Right ventricle myocardium inferior (tissue), 1 donor: ENCODE measurements at places on chromosomes 4 and X.
A peak's percentile ranks its signal among the peaks of the same experiment; 100 is the strongest.

DNA sequence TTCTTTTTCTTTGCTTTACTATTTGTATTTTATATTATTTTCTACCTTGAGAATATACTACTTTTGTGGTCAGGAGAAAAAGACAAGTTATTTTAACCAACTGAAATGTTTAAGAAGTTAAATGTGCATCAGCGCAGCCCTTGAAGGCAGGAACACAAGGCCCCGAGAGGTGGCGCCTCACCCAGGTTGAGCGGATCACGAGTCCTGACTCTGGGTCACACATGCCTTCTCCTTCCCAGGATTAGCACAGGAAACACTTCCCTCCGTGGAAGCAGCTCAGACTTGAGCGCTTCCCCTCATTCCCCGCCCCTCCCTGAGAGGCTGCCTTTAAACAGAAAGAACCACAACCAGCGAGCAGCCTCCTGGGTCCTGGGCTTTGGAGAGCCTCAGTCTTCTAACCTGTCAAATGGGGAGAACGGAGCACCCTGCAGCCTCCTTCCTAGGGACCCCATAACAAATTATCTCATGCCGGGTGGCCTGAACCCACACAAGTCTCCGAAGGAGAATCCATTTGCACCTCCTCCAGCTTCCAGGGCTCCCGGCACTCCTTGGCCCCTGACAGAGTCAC, 217.6 kb downstream of the AFAP1 start:
- peak; percentile 61 for DNase-seq

DNA sequence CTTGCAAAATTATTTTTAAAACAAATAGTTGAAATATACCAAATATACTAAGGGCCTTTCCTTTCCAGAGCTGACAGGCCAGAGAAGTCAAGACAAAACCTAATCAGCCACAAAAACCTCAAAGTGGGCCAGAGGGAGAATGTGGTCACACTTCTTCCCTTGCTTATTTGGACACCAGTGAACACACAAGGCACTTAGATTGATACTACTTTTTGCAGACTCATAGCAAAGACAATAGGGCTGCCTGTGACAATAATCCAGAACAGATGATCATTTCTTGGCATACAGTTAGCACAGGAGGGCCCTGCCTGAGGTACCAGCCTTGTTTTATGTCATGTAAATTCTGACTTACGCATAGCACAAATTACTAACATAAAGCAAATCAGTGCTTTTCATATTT, 215.7 kb upstream of the NEIL3 start:
- no peak for DNase-seq

GRCh38 chr4:39899291-39899690, 78.4 kb downstream of the PDS5A start:
- no peak for DNase-seq

DNA sequence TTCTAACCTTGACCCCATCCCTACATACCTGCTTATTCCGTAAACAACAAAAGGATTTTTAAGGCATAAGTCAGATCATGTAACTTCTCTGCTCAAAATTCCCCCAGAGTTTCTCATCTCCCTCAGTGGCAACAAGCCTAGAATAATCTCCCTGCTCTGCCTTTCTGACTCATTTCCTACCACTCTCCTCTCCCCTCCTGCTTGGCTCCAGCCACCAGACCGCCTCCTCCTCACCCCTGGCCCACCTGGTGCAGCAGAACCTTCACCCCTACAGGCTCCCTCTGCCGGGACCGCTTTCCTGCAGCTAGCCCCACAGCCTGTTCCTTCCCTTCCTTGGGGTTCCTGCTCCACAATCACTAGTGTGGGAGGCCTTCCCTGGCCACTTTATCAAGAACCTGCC, 32.1 kb downstream of the TSPAN5 start:
- DNase-seq = no peak

DNA sequence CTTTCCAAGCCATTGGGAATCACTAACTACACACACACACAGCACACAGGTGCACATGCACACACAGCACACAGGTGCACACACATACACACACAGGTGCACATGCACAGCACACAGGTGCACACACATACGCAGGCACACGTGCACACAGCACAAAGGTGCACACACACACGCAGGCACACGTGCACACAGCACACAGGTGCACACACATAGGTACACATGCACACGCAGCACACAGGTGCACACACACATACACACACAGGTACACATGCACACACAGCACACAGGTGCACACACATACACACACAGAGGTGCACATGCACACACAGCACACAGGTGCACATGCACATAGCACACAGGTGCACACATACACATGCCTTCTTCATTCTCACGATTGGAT, 80.9 kb downstream of the HMX1 start:
- DNase-seq = no peak

GRCh38 chr4:168248176-168248710, 70.3 kb downstream of the DDX60 start:
- no peak for DNase-seq

- DNase-seq = peak; percentile 49
These were observed 76.0 kb downstream of the ABLIM2 start for GRCh38 chr4:8082517-8083055.

DNA sequence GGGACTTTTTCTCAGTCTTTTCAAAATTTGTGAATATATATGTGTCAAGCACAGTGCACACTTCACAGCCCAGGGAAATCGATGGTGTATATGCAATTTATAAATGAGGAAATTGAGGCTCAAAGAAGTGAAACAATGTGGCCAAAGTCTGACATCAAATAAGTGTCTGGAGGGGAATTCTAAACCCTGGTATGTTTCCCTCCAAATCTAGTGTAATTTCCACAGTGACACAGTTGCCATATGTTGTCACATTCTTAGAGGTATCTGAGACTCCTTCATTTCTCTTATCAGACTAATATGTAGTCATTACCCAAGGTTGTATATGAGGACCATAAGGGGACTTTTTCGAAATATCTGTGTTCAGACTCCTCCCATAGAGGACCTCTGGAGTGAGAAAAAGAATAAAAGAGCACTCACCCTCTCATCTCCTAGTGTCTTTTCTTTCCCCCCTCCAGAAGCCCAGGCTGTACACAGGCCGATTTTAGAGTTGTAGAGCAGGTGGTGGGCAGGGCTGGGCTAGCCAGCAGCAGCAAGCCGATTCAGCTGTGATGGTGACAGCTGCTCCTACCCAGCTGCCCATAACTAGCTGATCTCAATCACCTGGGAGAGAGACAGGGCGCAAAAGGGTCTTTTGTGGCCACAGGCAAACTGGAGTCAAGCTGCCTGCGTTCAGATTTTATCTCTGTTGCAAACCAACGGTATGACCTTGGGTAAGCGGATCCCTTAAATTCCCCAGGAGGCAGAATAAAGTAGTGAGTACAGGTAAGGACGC, 55.1 kb downstream of the CLCN5 start:
- no peak for DNase-seq

GRCh38 chr4:185323606-185324005, 72.1 kb downstream of the LRP2BP start:
- no peak for DNase-seq

DNA sequence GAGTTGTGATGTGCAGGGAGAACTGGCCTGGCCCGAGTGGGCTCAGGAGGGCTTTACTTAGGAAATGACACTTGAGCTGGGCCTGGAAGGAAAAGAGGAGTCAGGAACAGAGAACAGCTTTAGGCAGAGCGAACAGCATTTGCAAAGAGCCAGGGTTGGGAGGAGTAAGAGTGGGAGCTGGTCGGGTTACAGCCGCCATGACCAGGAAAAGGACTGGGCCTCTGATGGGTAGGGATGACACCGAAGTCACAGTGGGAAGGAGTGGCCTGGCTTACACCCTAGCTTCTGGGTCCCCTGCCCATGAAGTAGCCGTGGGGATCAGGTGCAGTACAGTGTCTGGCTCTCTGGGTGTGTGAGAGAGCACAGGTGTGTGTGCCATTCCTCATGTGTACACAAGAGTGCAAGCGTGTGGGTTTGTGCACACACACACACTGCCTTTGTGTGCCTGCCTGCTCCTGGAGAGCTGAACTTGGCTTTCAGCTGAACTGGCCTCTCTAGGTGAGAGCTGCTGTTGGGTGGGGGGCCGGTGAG, 31.6 kb downstream of the TRMT44 start:
- DNase-seq = no peak

DNA sequence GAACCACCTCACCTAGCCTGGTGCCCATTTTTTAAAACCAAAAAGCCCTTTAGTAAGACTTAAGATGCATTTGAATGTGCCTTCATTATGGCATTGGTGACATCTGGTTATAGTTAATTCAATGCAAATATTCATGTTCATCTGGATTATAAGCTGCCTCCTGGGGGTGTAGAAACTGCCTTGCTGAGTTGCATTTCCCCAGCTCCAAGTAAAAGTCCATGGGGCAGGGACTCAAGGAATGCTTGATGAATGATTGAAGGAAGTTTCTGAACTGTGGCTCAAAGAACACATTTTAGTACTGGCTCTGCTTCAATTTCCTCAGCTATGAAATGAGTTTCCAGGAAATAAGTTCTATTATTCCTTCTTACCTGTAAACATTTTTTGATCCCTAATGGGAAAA, 18.5 kb upstream of the RBM47 start:
- no peak for DNase-seq

DNA sequence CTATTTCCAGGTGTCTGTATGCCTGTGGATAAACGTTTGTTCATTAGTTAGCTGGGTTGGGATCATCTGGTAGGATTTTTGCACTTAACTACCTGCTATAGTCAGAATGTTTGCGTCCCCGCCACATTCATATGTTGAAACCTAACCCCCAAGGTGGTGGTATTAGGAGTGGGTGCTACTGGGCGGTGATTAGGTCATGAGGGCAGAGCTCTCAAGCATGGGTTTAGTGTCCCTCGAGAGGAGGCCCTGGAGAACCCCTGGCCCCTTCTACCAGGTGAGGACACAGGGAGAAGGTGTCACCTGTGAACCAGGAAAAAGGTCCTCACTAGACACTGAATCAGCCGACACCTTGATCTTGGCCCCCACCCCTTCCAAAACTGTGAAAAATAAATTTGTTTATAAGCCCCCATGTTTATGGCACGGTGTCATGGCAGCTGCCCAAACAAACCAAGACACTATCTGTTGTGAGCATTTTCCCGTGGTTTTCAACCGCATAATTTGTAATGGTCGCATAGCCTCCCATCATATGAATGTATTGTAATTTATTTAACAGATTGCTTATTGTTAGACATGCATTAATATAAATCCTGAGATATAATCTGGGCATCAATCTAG, 92.7 kb upstream of the TRIM2 start:
- DNase-seq = no peak

- DNase-seq = no peak
These were observed 616.8 kb downstream of the BCOR start for GRCh38 chrX:39480963-39481362.

GRCh38 chr4:105361053-105361452, 112.8 kb downstream of the PPA2 start:
- no peak for DNase-seq

DNA sequence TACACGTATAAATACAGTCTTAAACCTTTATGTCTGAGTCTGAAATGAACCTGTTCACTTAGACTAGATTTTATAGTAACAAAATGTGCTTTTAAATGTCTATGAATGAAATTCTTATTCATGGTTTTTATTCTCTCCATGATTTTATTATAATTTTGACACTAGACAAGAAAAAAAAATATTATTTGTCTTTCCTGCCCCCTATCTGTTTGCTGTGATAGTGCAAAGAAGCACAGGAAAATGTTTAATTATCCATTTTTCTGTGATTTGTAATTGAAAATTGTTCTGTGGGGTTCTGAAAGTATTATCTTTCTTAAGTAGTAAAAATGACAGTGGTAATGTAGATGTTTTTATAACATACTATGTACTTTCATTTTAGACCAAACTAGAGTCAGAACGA, 52.0 kb downstream of the INTS6L start:
- DNase-seq = no peak

GRCh38 chrX:45601052-45601451, 400.4 kb upstream of the DIPK2B start:
- no peak for DNase-seq

GRCh38 chr4:112063260-112063659, 82.0 kb upstream of the FAM241A start:
- DNase-seq = no peak
